ENCODE measurements at places on chromosomes 1 and 21. TPM values are rescaled to one million over a fixed set of nuclear protein-coding genes. Genes with fewer than 3 reads are reported as not detected.

Gene NPPA
- not detected for total RNA-seq

Gene CHI3L2
- total RNA-seq: 0.41 TPM

Gene NEGR1
- 2.9 TPM for total RNA-seq

Gene AXDND1
- not detected for total RNA-seq

Gene S100A3
- total RNA-seq: not detected

Gene KIF21B
- 19.4 TPM for total RNA-seq

Gene PPFIA4
- total RNA-seq: 24.9 TPM

Gene CD1E
- total RNA-seq: not detected

Gene GBP5
- total RNA-seq: 0.23 TPM

Gene FAM78B
- 2.7 TPM for total RNA-seq

Gene SPRR2G
- not detected for total RNA-seq

DNA sequence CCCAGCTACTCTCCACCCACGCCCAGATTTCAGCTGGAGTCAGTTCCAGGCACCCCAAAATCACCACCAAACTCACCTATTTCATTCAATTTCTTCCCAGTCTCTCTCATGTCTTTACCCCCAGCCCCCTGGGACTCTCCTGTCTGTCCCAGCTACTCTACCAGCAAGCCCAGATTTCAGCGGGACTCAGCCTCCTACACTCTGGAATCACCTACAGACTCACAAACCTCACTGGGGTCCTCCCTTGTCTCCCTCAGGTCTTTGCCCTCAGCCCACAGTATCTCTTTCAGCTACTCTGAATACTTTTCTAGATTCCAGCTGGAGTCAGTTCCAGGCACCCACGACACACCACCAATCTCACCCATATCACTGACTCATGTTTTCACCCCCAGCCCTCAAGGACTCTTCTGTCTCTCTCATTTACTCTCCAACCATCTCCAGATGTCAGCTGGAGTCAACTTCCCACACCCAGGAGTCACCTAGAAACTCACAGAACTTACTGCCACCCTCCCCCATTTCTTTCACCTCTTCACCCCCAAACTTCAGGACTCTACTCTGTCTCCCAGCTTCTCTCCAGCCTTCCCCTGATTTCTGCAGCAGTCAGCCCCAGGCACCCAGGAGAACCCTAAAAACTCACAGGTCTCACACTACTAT is 1529.3 kb upstream of the TPTE start:
- H3K4me1 ChIP-seq: no peaks in the 10 kb centered on the region
- H3K36me3 ChIP-seq: peaks cover 85% of the 10 kb centered on the region
- H3K27me3 ChIP-seq: peaks cover 58% of the 10 kb centered on the region
- no peak for DNase-seq

- no peak for DNase-seq
- no peak overlapping the region for H3K4me3 ChIP-seq
- H3K36me3 ChIP-seq: no peaks in the 10 kb centered on the region
- no peak overlapping the region for H3K27ac ChIP-seq
These were observed 164.8 kb downstream of the PLPPR5 start for GRCh38 chr1:98839840-98840239.

- no peak overlapping the region for H3K27ac ChIP-seq
- DNase-seq: no peak
- peaks cover 66% of the 10 kb centered on the region for H3K27me3 ChIP-seq
- no peak overlapping the region for H3K4me3 ChIP-seq
These were observed 2.5 kb upstream of the TSPEAR start for GRCh38 chr21:44713846-44714245.

DNA sequence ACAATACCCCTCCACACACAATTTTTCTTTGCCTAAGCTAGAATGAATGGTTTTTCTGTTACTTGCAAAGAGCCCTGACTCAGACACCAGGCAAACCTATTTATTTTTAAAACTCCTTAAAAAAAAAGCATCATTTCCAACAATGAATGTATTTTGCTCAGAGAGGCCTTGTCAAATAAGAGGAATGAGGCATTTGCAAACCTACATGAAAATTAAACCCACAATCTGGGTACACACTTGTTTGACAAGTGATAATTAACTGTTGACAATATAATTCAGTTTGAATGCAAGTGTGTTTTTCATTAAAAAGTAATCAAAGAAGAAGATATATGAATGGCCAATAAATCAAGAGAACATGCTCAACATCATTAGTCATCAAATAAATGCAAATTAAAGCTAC is 339.5 kb downstream of the PTPRU start:
- no peaks in the 10 kb centered on the region for H3K27me3 ChIP-seq
- no peak overlapping the region for H3K27ac ChIP-seq
- no peak overlapping the region for H3K4me3 ChIP-seq
- H3K36me3 ChIP-seq: no peaks in the 10 kb centered on the region
- H3K4me1 ChIP-seq: peaks cover 14% of the 10 kb centered on the region

GRCh38 chr1:160907976-160908375 is 23.0 kb upstream of the ITLN1 start:
- no peak overlapping the region for H3K4me3 ChIP-seq
- no peaks in the 10 kb centered on the region for H3K27me3 ChIP-seq
- H3K36me3 ChIP-seq: no peaks in the 10 kb centered on the region
- no peak overlapping the region for H3K27ac ChIP-seq
- no peak for DNase-seq

DNA sequence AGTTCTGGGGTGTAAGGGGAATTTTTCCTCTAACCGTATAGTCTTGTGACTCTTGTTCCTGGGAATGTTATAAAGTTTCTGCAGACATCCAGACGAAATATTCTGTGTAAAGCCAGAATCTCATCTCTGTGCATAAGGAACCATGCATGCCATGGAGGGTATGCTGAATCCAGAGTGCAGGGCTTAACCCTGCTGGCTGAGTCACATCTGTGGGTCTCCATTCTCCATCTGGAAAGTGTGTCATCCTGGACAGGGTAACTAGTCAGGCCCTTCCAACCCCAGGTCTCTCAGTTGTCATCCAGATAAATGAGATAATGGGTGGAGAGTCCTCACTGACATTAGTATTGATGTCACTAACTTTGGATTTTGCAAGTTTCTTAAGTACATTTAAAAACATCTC is 48.8 kb downstream of the ATP5PO start:
- H3K27me3 ChIP-seq: no peaks in the 10 kb centered on the region
- no peak overlapping the region for H3K4me3 ChIP-seq
- DNase-seq: no peak
- peaks cover 2% of the 10 kb centered on the region for H3K36me3 ChIP-seq
- no peaks in the 10 kb centered on the region for H3K4me1 ChIP-seq
- H3K27ac ChIP-seq: no peak overlapping the region

DNA sequence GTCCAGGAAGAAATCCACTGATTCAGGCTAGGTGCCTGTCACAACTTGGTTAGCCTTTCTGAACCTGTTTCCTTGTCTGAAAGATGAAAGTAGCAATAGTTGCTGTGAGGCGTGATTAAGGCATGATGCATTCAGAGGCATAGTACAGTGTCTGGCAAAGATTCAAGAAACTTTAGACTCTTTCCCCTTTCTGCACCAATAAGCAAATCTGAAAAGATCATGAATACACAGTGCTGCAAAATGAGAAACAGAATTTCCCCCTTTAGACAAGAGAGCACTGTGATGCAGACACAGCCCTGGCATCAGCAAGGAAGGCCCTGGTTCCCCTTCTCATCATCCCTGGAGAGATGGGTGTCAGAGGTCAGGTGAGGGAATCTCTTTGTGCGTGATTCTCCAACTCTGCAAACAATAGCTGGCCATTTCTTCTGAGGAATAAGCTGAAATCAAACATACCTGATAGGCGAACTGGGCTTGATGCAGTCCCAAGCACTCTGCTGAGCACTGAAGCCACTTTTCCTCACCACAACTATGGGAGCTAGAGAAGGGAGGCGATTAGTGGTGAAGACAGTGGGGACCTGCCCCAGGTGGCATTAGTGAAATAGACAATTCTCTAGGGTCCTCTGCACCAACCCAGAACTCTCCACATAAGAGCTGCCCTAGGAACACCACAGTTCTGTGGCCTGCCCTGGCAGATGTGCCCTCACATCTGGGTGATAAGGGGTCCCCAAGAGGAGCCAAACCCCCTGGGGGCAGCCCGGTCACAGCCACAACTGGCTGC is 41.7 kb downstream of the ITPKB start:
- H3K4me1 ChIP-seq: peaks cover 22% of the 10 kb centered on the region
- H3K4me3 ChIP-seq: no peak overlapping the region
- DNase-seq: no peak
- no peaks in the 10 kb centered on the region for H3K27me3 ChIP-seq
- no peaks in the 10 kb centered on the region for H3K36me3 ChIP-seq

GRCh38 chr1:225712391-225712790 is 59.5 kb upstream of the ENAH start:
- no peaks in the 10 kb centered on the region for H3K27me3 ChIP-seq
- no peak for DNase-seq
- no peak overlapping the region for H3K4me3 ChIP-seq
- H3K27ac ChIP-seq: no peak overlapping the region
- peaks cover 9% of the 10 kb centered on the region for H3K4me1 ChIP-seq

DNA sequence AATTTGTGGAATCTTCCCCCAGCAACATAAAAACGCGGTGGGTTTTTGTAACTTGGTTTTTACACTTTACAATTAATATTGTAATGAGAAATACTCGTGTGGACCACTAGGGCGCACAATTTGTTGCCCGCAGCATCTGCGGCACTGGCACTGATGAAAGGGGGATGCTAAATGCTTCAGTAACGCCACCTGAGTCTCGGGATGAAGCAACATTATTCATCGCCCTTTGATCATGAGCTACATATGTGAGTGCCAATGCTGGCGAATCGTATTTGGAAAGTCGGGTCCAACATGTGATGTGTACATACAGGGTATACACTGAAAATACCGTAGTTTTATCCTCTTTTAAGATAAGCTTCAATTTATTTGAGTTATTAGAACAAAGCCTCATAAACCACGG is 34.2 kb upstream of the COX20 start:
- H3K27ac ChIP-seq: no peak overlapping the region
- H3K27me3 ChIP-seq: no peaks in the 10 kb centered on the region
- H3K4me1 ChIP-seq: peaks cover 13% of the 10 kb centered on the region
- H3K4me3 ChIP-seq: no peak overlapping the region

DNA sequence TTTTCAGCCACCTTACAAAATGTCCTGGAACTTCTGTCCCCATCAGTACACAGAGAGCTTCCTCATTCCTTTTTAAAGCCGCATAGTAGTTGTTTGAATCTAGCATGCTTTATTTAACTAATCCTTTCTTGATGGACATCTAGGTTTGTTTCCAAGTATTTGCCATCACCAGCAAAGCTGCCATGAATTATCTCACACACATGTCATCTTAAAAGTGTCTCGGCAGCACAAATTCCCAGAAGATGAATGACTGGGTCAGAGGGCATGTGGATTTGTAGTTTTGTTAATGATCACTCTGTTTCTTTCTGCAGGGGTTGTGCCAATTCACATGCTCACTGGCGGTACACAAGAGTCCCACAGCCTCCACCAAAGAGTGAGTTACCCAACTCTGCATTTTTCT is 68.3 kb downstream of the CLIC6 start:
- no peaks in the 10 kb centered on the region for H3K27me3 ChIP-seq
- no peak overlapping the region for H3K4me3 ChIP-seq
- no peaks in the 10 kb centered on the region for H3K4me1 ChIP-seq
- H3K27ac ChIP-seq: no peak overlapping the region
- H3K36me3 ChIP-seq: no peaks in the 10 kb centered on the region

DNA sequence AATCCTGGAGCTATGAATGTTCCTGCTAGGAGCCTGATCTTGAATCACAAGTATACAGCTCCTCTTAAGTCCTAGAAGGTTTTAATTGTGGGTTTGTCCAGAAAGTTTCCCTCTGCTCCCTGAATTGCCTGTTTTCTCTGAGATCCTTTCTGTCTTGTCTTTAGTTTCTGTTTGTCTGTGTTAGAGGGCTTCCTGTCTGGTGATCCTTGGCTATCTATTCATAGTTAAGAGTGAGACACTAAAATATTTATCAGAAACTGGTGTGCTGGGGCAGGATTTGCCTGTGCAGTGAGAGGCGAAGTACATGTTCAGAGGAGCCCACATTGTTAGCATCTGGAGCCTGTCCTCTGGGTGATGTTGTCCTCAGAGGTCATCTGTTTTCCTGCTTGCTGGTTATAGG is 45.4 kb downstream of the ETS2 start:
- peaks cover 6% of the 10 kb centered on the region for H3K4me1 ChIP-seq
- no peak overlapping the region for H3K4me3 ChIP-seq
- no peaks in the 10 kb centered on the region for H3K27me3 ChIP-seq
- no peak for DNase-seq
- H3K27ac ChIP-seq: no peak overlapping the region
- no peaks in the 10 kb centered on the region for H3K36me3 ChIP-seq

GRCh38 chr1:60444680-60445079 is 371.1 kb upstream of the C1orf87 start:
- H3K4me1 ChIP-seq: peaks cover 2% of the 10 kb centered on the region
- H3K36me3 ChIP-seq: no peaks in the 10 kb centered on the region
- no peaks in the 10 kb centered on the region for H3K27me3 ChIP-seq
- no peak overlapping the region for H3K27ac ChIP-seq

DNA sequence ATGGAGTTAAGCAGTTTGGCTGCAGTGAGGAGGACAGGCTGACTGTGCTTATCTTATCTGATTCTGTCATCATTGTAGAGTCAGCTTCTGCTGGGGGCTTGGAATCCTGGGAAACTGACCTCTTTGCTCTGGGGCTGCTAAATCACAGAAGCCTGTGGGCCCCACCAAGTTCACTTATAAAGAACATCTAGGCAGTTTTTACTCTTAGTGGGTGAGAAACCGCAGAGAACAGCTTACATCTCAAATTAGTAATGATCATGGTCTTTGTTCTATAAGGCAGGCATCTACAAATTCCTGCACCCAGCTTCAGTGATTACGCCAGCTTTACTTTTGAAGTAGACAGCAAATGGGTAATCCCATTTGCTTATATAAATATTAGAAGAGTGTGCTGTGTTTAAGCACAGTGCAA is 75.7 kb downstream of the ZC3H11B start:
- H3K27me3 ChIP-seq: no peaks in the 10 kb centered on the region
- peaks cover 10% of the 10 kb centered on the region for H3K4me1 ChIP-seq
- H3K27ac ChIP-seq: no peak overlapping the region
- no peaks in the 10 kb centered on the region for H3K36me3 ChIP-seq
- DNase-seq: no peak

GRCh38 chr1:76254104-76255030 is 179.8 kb downstream of the ST6GALNAC3 start:
- H3K4me3 ChIP-seq: no peak overlapping the region
- DNase-seq: no peak
- H3K36me3 ChIP-seq: no peaks in the 10 kb centered on the region
- no peaks in the 10 kb centered on the region for H3K27me3 ChIP-seq

DNA sequence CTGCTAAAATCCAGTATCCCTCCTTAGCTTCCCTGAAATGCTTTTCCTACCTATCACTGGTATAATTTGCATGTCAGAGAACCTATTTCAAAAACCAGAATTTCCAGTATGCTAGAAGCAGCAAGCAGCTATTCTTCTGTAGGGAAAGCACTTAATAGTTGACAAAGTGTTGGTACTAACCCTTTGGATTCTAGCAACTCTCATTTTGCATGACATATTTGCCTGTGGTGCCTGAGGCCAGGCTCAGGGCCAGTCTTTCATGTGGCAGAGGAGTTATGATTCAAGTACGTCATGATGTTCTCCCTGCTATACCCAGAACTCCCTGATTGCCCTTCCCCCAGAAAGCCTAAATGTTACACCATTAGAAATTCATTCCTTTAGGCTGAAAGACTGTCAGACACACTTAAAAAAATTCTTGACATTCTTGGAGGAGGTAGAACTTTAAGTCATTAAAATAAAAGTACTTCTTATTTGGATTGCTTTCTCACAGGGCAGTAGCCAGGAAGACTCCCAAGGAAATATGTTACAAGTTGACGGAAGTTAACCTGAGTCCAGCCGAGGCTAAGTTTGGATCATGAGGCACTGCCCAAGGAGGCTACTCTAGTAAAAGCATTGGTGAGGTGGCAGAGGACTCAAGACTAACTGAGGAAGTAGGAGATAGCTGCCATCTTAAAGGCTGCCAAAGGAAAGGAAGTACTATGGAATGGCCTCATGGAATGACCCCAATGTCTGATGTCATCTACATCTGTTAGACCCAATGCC is 298.4 kb upstream of the SPAG17 start:
- H3K4me3 ChIP-seq: peak overlapping the region; percentile 24
- no peak for DNase-seq
- peaks cover 56% of the 10 kb centered on the region for H3K4me1 ChIP-seq
- no peaks in the 10 kb centered on the region for H3K27me3 ChIP-seq
- peaks cover 8% of the 10 kb centered on the region for H3K36me3 ChIP-seq

All from WTC11 (cell line).